ENCODE measurements at places on chromosomes 6 and 20.

- no peak for DNase-seq
Observed at GRCh38 chr6:165668951-165669350, 5.9 kb upstream of the PDE10A start.

- no peak for DNase-seq
Observed at GRCh38 chr6:91719414-91719813, 1132.5 kb upstream of the MAP3K7 start.

GRCh38 chr6:63649269-63649668 lies 13.7 kb downstream of the PHF3 start:
- no peak for DNase-seq

DNA sequence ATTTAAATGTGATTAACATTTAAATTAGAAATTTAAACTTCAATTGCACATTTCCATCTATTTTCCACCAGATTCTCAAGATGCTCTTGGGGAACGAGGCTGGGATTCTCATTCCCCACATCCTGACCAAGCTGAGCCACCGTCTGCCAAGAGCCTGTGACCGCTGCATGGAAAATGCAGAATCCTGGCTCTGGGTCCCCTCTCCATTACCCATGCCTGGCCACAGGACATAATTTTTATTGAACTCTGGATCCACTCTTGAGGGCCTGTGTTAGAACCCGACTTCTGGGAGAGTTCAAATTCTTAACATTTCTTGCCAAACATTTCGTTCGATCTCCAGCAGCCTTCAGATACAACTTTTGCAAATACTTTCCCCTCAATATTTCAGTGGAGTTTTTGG lies 201.6 kb upstream of the SNX9 start:
- no peak for DNase-seq

DNA sequence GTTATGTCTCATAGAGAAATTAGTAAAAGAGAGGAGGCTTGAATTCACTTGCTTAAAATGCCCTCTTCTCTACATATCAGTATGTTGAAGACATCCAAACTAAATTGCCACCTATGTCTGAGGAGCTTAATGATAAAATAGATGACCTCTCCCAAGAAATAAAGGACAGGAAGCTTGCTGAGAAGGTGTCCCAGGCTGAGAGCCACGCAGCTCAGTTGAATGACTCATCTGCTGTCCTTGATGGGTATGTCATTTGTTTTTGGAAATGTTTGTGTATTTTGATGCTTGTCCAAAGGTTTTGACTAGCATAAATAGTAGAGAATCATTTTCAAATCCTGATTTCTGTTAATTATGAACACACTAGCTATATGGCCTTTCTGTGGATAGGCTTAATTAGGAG lies 307.7 kb downstream of the ARHGAP18 start:
- no peak for DNase-seq

GRCh38 chr6:78808933-78809332 lies 58.4 kb upstream of the IRAK1BP1 start:
- no peak for DNase-seq

GRCh38 chr6:115796829-115797228 lies 263.9 kb downstream of the FRK start:
- DNase-seq, result no peak

DNA sequence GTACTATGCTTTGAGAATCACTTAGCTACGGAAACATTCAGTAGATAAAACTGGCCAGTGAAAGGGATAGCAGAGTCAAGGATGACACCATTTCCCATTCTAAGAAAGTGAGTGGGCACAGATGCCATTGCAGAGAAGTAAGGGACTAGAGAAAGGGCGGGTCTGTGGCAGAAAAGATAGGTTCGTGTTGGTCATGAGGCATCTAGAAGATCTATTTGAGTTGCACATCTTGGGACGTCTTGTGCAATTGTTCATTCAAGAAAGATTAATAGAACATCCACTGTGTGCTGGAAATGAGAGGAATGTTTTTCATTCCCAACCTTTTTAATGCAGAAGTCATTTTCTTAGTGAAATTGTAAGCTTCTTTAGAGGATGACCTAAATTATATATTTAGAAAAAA lies 161.7 kb downstream of the PLCB1 start:
- DNase-seq, result no peak

GRCh38 chr6:164097551-164098398 lies 683.3 kb downstream of the QKI start:
- no peak for DNase-seq

GRCh38 chr6:109865968-109866367 lies 112.1 kb upstream of the GPR6 start:
- DNase-seq, result no peak

DNA sequence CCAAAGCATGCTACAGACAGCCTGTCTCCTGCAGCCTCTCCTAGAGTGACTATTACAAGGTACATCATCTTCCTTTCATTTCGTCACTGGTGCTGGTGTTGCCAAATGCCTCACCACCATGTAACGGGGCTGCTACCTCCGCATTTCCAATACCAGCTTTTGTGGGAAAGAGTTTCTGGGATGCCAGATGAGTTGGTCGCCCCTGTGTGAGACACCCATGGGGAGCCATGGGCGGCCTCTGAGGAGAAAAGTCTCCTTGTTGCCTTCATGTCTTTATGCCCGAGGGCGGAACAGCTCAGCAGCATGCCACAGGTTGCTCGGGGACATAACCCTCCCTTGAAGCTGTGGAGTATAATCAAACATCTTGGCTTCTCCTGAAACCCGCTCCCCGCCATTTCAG lies 169.6 kb downstream of the THBS2 start:
- DNase-seq, result no peak

GRCh38 chr6:15689586-15690482 lies 27.0 kb upstream of the DTNBP1 start:
- no peak for DNase-seq

- no peak for DNase-seq
Observed at GRCh38 chr6:137145421-137145820, 28.0 kb downstream of the IL22RA2 start.

DNA sequence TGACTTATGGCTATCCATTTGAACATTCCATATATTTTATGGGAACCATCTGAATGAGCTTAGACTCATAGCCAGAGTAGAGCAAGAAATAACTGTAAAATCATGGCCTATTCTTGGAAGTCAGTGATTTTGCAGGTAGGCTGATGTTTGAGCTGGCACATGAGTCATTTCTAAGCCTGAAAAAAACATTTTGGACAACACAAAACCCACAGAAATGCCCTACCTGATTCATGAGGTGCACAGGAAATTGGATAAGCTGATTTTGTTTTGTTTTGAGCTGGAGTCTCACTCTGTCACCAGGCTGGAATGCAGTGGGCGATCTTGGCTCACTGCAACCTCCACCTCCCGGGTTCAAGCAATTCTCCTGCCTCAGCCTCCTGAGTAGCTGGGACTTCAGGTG lies 443.0 kb downstream of the PKHD1 start:
- DNase-seq, result no peak

DNA sequence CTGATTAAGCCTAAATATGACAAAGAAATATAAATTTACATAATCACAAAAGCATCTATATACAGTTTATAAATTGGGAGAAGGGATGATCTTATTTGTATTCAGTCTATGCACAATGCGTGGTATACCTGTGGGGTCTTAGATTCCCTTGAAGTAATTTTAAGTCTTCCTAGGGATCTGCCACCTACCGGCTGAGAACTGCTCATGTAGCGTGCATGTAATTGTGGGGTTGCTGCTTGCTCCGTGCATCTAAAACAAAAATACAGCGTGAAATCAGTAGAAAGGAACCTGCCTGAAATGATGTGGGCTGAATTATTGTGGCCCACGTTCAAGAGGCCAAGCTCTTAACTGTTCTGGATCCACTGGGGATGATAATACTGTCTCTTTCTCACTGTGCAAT lies 187.3 kb downstream of the MBOAT1 start:
- no peak for DNase-seq

Measured in activated CD8-positive, alpha-beta memory T cell treated with anti-CD3 and anti-CD28 coated beads for 4 hours (primary cell).